ENCODE measurements at places on chromosomes 6 and 20.

DNA sequence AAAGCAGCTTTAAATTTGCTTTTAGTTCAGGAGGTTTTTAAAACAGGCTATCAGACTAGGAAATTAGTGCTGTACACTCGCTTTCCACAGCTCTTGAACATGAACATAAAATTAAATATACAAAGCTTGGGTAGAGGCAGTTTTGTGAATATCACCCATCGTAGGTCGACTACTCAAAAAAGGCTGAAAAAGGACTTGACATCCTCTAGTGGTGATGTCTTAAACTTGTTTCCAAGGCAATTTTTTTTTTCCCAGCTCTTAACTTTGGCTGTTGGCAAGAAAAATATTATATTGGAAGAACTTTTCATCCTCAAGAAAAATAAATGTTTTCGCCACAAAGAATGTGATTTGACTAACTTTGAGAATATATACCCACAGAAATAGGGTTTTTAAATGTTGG, 2.9 kb downstream of the MAP7 start:
- H3K36me3 ChIP-seq = no peaks in the 10 kb centered on the region
- peaks cover 65% of the 10 kb centered on the region for H3K27me3 ChIP-seq
- no peaks in the 10 kb centered on the region for H3K4me1 ChIP-seq
- no peak overlapping the region for H3K4me3 ChIP-seq

GRCh38 chr6:12715437-12715836, 1.1 kb upstream of the PHACTR1 start:
- no peak overlapping the region for H3K4me3 ChIP-seq
- H3K4me1 ChIP-seq = no peaks in the 10 kb centered on the region
- peaks cover 15% of the 10 kb centered on the region for H3K27me3 ChIP-seq
- no peak for DNase-seq
- H3K27ac ChIP-seq = no peak overlapping the region
- H3K36me3 ChIP-seq = no peaks in the 10 kb centered on the region

DNA sequence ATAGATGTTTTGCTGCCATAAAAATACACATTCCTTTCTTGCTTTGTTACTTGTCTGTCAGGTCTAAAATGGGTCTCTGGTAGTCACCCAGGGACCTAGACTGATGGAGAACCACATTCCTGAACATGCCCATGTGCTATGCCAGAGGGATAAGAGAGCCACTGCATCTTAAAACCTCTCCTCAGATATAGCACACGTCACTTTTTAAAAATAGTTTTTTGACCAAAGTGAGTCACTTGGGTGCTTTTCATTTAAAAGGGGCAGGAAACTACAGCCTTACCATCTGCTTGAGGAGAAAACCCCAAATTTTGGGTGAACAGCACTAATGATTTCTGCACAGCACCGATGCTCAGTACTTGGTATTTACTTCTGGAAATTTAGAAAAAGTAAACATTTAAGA, 197.8 kb downstream of the OGFRL1 start:
- no peaks in the 10 kb centered on the region for H3K4me1 ChIP-seq
- no peak overlapping the region for H3K4me3 ChIP-seq
- H3K27ac ChIP-seq = no peak overlapping the region
- no peak for DNase-seq
- no peaks in the 10 kb centered on the region for H3K36me3 ChIP-seq

DNA sequence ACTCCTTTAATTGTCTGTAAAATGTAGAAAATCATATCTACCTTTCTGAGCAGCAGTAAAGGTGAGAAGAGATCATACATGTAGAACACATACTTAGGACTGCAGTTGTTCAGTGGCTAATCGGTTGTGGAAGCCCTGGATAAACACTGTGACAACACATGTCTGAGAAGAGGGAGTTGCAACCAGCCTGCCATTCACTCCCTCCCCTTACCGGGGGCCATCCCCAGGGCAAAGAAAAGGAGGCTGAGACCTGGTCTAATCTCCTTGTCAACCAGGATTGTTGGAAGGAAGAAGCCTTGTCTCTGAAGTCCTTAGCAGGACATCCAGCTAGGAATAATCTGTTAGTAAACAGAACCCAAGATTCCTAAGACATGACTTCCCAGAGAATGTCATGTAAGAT, 462.5 kb upstream of the AGPAT4 start:
- H3K4me1 ChIP-seq = no peaks in the 10 kb centered on the region
- no peak overlapping the region for H3K27ac ChIP-seq
- H3K4me3 ChIP-seq = no peak overlapping the region
- H3K36me3 ChIP-seq = peaks cover 1% of the 10 kb centered on the region
- DNase-seq = no peak

- H3K27me3 ChIP-seq = peaks cover 2% of the 10 kb centered on the region
- H3K27ac ChIP-seq = no peak overlapping the region
- no peaks in the 10 kb centered on the region for H3K36me3 ChIP-seq
- no peak for DNase-seq
These were observed 77.4 kb upstream of the SULF2 start for GRCh38 chr20:47862574-47863240.

DNA sequence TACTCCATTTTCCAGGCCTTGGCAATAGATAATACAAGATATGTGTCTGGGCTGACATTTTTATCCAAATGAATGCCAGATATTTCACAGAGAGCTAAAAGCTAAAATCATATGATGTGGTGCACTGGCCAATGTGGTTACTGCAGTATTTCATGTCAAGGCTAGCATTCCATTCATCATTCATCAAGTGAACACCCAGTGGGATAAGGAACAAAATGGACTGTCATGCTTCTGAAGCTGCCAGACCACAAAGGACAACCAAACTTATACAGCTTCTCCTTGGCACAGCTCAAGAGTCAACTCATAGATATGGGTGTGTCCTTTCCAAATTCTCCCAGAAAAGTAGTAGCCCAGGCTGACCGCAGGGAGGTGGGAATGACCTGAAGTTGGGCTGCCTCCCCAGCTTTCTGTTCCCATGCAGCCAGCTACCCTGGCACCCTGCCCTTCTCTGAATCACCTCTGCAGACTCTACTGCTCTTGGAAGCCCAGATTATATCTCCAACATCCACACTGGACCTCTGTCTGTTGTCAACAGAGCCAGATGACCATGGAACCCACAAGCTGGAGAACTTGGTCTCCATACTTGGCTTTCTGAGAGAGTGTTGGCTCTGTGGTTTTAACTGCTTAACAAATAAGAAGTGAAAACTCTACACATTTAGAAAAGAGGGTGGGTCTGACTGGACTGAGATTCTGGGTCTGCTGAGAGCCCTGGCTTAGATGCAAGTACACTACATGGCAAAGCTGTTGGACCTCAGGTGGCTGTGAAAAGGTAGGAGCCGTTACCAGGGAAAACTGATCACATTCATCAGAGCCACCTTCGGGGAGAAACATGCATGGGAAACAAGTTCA, 122.8 kb downstream of the ALDH8A1 start:
- no peaks in the 10 kb centered on the region for H3K4me1 ChIP-seq
- no peaks in the 10 kb centered on the region for H3K36me3 ChIP-seq
- H3K4me3 ChIP-seq = no peak overlapping the region
- no peak for DNase-seq

Data from naive thymus-derived CD8-positive, alpha-beta T cell (primary cell).